Muscle of back (tissue), 13 donors: ENCODE measurements at places on chromosomes 7 and 10. TPM values are rescaled to one million over a fixed set of nuclear protein-coding genes. Genes with fewer than 3 reads are reported as not detected.

The FOXP2 gene
- 8.3 TPM for polyA plus RNA-seq

The CAMK2B gene
- 10.4 TPM for polyA plus RNA-seq

The SSMEM1 gene
- not detected for polyA plus RNA-seq

The CDC14C gene
- polyA plus RNA-seq: not detected

The OR6B1 gene
- polyA plus RNA-seq: not detected

The TMEM26 gene
- 10.0 TPM for polyA plus RNA-seq

The CALML5 gene
- not detected for polyA plus RNA-seq

The CTNNA3 gene
- 9.2 TPM for polyA plus RNA-seq

The CPN1 gene
- polyA plus RNA-seq: not detected

The GLI3 gene
- 16.7 TPM for polyA plus RNA-seq

The ZNHIT1 gene
- 39.3 TPM for polyA plus RNA-seq

The TFEC gene
- polyA plus RNA-seq: 1.3 TPM

The C10orf71 gene
- 40.0 TPM for polyA plus RNA-seq

The OLAH gene
- polyA plus RNA-seq: not detected
